CD4-positive, alpha-beta T cell treated with Interleukin-12 subunit alpha and Interleukin-12 subunit beta, for 1 hour (primary cell): ENCODE measurements at places on chromosomes 5 and 9.

DNA sequence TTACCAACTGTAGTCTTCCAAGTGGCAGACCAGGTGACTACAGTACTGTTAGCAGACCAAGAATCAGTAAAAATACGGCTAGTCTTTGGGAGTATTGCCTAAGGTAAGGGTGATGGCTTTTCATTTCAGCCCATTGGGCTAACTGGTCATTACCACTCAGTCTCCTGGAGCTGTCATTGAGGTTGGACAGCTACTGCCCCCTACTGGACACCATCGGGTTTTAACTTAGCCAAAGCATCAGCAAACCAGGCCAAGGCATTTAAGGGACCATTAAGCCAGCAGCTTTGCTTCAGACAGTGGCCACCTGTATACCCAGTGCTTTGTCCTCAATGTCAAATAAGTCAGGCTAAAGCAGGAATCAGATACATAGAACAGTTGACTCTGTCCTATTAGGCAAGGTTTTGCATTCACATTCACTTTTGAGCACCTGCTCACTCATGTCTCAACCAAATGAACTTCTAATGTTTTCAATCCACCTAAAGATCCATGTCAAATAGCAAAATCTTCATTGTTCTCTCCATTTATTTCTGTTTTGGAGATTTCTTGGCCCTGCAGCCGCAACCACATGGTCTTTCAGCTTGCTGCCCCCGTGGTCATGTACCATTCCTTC, 117.2 kb downstream of the INVS start:
- DNase-seq: peak; percentile 70

DNA sequence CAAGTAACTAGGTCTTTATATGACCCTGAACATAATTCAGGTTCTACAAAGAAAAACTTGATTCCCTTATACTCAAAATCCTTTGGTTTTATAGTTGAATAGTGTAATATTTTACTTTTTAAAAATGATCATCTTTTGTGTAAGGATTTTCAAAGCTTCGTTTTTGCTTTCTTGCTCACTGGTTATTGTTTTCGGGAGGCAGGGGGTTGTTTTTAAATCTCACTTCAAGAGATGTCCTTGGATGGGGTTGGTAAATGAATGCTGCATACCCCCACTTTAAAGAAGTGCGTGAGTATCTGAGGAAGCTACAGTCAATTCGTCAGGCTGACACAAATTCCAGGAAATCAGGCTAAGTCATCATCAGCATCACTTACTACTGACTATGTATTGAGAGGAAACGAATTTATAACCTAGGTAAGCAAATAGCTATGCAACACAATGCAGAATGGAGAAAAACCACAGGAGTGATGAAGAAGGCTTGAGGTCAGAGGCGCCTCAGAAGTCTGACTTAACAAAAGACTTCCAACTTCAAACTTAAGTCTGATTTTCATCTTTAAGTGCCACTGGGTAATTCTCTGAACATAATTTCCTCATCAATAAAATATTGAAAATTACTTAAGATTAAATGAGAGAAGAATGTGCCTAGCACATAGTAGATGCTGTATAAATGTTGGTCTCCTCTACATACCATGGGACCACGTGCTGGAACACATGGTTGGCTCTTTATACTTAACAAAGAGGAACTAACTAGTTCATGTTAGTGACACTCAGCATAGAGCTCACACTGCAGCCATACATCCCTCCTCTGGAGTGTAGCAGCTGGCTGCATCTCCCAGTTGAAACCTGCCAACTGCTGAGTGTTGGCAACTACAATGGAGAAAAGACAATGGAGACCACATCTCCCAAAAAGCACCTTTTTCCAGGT, 106.0 kb upstream of the KIF2A start:
- no peak for DNase-seq

GRCh38 chr9:87401681-87402080, 96.0 kb upstream of the DAPK1 start:
- no peak for DNase-seq

DNA sequence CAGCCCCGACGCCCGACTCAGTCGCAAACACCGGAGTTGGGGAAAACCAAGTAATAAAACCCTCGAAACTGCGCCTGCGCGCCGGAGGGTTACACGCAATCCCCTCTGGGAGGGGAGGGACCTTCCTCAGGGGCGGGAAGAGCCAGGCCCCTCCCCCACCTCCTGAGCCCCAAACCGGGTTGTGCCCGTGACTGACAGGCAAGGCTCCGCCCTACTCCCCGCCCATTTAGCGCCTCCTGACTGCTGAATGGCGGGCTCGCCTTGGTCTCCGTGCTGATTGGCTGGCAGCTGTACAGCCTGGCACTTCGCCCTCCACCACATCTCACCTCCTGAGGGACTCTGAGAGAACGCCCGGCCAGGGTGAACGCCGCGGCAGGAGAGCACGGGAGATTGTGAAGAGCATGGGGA, at the start of gene PRDM9:
Gene PRDM9 (plus strand): TSS at position 332 of the 408 bp plus-strand sequence. CDS start 1,425 bp downstream, outside the sequence.
- DNase-seq: peak; percentile 30

- no peak for DNase-seq
Observed at GRCh38 chr9:133794016-133794760, 56.0 kb upstream of the SARDH start.

DNA sequence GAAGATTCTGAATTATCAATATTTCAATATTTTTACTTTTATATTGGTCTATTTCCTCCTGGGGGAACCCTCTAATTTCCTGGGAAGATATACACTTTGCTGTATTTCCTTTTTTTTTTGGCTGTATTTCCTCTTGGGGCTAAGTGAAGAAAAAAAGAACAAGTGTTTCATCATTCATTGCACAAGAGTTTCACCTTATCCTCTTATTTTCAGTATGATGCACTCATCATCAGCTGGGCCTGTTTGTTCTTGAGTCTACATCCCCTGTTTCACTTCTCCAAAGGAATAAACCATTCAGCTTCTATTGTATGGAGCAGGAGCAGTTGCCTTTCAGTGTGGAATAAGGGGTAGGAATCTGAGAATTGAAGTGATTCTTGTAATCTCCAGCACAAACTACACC, 210.8 kb downstream of the FAM170A start:
- no peak for DNase-seq

GRCh38 chr5:64979531-64979930, 210.8 kb downstream of the CWC27 start:
- DNase-seq: no peak

DNA sequence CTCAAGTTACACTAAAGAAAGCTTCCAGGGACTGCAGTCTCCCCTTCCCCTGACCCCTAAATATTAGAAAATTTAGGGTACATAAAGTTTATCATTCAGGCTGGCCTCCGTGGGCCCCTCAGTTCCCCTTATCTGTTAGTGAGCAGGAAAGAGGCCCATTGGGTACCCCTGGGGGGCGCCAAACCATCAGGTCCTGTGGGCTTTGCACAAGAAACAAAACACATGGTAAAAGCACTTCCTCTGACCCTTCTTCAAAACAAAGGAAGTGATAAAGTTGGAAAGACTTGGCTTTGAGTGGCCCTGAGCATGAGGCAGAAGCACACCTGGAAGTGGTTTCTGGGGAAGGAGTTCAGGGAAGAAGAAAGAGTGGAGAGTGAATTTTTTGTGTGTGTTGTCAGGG, 213.0 kb downstream of the SMARCA2 start:
- DNase-seq: no peak

DNA sequence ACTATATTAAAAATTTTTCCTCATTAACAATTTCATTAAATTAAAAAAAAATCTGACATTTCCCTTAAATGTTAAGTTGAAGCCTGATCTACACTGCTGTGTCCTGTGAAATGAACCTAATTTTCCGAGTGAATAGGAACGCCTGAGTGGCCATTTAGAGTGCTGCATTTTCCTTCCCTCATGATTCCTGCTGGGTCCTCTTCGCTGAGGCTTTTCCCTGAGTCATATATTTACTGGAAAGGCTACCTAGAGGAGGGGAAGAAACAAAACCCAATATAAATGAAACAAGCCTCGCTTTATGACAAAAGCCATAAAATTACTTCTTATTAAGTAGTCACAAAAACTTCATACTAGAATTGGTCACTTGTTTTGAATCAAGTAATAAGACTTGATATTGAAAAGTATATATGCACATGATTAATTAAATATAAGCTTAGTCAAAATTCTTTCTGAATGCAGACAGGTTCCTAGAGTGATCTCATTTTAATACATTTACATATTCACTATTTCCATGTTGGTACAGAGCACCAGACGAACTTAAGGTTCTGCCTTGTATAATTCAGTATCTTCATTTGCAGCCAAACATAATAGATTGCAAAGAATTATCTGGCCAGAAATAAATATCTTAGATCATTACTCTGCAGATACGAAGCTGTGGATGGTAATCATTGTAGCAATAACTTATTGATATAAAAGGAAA, 6.3 kb upstream of the ISCA1 start:
- DNase-seq: no peak

- peak; percentile 32 for DNase-seq
Observed at GRCh38 chr9:89999534-90000370, 394.9 kb downstream of the GADD45G start.

- DNase-seq: no peak
Observed at GRCh38 chr5:33257807-33258429, 182.8 kb upstream of the TARS1 start.

DNA sequence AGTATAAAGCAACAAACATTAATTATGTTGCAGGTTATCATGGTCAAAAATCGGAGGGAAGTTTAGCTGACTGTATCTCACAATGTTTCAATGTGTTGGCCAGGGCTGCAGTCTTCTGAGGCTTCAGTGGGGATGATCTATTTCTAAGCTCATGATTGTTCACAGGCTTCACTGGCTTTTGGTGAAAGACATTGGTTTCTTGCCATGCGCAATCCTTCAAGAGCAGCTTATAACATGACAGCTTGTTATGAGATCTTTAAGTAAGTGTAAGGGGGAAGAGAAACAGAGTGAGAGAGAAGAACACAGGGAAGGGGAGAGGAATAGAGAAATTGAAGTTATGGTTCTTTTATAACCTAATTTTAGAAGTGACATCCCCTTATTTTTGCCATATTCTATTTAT, 385.9 kb upstream of the CHD1 start:
- no peak for DNase-seq

GRCh38 chr9:127093319-127094020, 29.0 kb downstream of the ANGPTL2 start:
- no peak for DNase-seq

DNA sequence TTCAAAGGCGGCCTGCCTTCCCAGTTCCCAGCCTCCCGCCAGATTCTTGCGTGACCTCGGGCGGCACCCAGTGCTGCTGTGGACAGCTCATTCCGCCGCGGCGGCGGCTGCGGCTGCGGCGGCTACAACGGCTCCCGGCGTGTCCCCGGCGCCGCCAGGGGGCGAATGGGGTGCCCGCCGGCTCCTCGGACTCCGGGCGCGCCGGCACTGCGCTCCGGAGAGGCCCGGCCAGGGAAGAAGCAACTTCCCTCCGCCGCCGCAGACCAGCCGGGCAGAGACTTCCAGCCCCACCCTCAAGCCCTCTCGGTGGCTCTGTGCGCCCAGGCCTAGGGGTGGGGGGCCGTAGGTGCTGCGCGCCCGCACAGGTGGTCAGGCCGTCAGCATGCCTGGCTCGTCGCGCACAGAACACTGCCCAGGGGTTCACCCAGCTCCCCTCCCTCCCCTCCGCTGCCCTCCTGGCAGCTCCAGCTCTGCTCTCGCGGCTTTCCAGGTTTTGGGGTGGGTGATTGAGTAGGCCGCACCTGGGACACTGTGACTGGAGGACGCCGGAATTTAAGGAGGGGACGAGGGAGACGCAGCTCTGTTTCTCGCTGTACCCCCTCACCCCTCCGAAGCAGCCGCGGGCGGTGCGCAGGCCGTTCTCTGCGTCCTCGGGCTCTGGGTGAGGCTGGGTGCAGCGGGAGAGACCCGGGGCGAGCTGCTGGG, 20.2 kb downstream of the IGIP start:
- DNase-seq: peak; percentile 56

GRCh38 chr9:99606957-99607356, 214.7 kb upstream of the NR4A3 start:
- no peak for DNase-seq

DNA sequence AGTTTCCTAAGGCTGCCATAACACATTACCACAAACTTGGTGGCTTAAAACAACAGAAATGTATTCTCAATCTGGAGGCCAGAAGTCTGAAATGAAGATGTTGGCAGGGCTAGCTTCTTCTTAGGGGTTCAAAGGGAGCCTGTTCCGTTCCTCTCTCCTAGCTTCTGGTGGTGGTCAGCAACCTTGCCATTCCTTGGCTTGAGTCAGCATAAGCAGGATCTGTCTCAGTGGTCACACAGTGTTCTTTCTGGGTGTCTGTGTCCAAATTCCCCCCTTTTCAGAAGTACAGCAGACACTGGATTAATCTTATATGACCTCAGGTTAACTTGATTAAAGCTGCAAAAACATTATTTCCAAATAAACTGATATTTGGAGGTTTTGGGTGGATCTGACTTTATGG, 2.1 kb upstream of the OSMR start:
- DNase-seq: no peak

GRCh38 chr5:169287529-169287928, 13.4 kb downstream of the SLIT3 start:
- DNase-seq: no peak

- DNase-seq: no peak
Observed at GRCh38 chr5:59850766-59851165, 42.8 kb downstream of the PDE4D start.

DNA sequence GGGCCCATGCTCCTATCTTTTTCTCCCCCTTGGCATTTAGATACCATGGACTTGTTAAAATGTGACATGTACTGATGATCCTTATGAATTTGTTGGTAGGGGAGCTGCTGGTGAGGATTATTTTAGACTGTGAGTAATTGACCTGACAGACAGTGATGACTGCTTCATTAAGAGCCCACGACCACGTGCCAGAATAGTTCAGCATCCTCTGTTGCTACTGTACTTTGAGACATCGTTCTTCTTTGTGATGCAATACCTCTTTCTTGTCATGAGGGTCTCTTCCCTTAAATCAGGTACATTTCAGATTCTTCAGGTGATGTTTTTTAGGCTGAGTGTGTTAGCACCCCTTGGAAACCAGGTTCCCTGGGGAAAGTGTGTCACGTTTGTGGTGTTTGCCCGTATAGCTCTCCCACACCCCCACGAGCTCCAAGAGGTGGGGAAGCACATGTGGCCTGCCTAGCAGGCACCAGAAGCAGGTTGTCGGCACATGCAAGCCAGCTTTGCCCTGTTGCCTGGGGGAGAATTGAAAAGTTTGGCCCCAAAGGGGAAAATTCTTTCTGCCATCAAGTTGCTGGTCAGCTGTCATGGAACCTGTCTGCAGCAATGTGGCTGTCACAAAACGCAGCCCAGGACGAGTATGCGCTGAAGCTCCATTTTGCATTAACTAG, 25.1 kb downstream of the QRFP start:
- DNase-seq: no peak

DNA sequence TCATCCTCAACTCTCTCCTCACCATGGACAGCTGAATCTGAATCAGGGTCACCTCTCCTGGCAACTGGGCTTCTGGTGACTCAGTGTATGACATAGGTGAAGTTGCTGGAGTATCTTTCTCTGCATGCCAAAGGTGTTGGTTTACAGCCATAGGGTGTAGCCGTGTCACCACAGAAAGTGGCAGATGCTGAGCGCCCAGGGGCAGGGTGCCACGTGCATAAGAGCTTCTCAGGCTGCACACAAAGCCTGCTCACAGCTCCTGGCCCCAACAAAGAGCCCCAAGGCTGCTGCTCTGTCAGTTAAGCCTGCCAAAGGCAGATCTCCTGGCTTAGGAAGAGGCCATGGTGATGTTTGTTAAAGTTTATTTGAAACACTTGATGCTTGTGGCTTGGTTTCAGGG, 297.7 kb upstream of the WWC1 start:
- DNase-seq: no peak

- no peak for DNase-seq
Observed at GRCh38 chr9:134259708-134260107, 66.5 kb upstream of the RXRA start.

GRCh38 chr5:40318395-40318794, 361.3 kb upstream of the PTGER4 start:
- no peak for DNase-seq
